ENCODE measurements at places on chromosomes 13 and 19. TPM values are rescaled to one million over a fixed set of nuclear protein-coding genes. Genes with fewer than 3 reads are reported as not detected.

Gene KLK2
- not detected for total RNA-seq

Gene EXOC3L2
- total RNA-seq: not detected

GRCh38 chr19:33383720-33384292 lies 10.3 kb downstream of the CEBPG start:
- DNase-seq: no peak

DNA sequence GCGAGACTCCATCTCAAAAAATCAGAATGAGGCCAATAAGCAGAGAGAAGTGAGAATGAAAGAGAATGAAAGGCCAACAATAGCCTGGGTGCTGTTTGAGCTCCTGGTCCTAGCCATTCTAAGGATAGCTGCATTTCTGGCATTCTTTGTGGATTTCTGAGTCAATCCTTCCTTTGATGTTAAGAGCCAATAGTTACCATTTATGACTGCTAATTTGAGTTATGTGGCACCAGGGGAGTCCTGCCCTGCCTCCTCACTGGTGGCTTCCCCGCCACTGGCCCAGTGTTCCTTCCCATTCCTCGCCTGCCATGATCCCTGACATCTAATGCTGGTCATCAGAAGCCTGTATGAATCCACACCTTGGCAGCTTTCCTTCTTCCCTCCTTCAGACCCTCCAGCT lies 991.2 kb downstream of the UQCRFS1 start:
- DNase-seq: no peak

GRCh38 chr19:14440049-14440448 lies 6.9 kb downstream of the PKN1 start:
- DNase-seq: no peak

DNA sequence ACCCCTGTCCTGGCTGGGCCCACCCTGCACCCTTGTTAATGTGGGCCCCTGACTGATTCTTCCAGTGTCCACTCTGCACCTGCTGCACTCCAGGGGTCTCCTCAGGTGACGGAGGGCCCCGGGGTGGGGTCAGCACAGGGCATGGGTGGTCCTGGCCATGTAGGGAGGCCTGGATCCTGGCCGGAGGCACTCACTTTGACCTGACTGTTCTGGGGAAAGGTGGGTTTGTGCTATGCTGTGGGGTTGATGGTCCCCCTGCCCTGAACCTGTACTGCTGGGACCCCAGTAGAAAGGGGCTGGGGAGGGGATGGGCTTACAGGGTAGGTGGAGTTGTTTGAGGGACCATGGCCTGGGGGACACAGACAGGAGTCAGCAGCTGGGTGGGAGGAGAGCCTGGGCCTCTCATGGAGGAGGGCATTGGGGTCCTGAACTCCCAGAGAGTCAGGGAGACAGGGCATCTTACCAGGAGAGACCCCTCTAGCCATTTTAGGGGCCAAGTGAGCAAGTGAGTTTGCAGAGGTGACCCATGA lies 25.8 kb upstream of the CEACAM1 start:
- no peak for DNase-seq

DNA sequence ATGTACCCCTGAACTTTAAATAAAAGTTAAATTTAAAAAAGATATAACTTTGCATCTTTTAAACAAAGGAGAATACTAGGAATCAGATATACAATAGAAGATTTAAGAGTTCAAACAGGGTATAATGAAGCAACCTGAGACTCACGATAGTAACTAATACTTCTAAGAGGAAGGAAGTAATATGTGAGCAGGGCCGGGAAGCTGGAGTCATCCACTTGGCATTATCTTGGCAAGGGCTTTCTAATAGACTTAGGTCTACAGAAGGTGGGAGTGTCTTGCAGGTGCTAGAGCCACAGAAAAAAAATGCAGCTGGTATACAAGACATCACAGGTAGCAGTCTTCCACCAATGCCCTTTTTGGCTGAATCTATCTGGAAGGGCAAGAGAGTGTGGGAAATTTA lies 231.9 kb downstream of the KCTD12 start:
- no peak for DNase-seq

- DNase-seq: no peak
These were observed 25.8 kb downstream of the CACNG6 start for GRCh38 chr19:54017261-54017660.
